ENCODE measurements at places on chromosomes 7 and 10.

- DNase-seq: no peak
Measured at GRCh38 chr7:117412946-117413559, 14.2 kb downstream of the ASZ1 start.

- no peak for DNase-seq
Measured at GRCh38 chr7:27171637-27172314, 2.3 kb downstream of the HOXA10 start.

- DNase-seq: peak; percentile 32
Measured at GRCh38 chr7:43039346-43039745, 73.1 kb upstream of the HECW1 start.

DNA sequence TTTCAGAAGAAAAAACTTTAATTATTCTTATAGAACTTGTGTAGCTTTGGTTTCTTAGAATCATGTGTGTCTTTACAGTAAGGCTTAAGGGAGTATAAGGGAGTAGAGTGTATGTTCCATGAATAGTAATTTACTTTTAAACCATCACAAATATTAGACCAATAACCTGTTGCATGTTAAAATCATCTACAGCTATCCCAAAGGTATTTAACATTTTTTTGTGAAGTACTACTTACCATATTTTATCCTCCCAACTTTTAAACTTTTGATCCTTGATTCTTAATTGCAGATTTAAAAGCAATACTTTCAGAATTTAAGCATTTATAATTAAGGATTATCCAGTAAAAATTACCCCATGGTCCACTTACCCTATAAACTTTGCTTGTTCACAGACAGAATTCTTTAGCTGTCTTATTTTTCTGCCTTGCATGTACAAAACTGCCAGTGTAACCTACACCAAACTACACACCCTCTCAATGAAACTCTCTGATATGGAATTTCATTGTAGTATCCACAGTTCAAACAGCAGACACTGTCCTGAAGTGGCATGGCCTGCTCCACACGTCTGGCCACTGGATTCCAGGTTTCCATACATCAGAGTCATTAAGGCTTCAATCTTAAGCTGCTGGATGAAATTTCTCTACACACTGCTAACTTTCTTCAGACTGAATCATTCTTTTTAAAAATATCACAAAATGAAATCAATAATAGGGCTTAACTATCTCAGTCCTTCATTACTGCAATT, 5.8 kb downstream of the GLI3 start:
- DNase-seq: no peak

DNA sequence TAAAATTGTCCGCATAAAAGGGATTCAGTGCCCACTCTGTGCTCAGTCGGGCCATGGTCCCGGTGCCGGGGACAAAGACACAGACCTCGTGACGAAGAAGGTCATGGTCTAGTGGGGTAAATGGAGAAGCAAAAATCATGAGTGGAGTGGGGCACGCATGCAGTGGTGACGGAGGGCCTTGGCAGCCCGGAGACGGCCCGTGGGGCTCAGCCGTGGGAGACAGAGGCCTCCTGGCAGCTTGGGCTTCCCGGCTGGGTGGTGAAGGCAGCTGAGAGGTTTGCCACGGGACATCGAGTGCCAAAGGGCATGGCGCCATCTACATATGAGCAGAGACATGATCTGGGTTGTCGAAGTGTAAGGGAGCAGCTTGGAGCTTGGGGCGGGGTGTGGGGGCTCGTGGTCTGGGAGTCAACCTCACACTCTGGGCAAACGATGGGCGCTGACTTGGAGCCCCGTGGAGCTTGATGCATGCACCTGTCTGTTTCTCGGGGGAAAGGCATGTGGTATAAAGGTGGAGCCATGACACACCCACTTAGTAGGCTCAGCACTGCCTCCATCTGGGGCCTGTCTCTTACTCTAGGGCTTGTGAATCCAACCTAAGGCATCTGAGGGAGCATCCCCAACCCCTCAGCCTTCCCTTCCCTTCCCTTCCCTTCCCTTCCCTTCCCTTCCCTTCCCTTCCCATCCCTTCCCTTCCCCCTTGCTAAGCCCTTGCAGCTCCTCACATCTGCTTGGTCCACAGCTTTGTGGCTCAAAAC, 151.0 kb upstream of the INSYN2A start:
- DNase-seq: no peak

GRCh38 chr10:3172081-3172445, 519 bp downstream of the PITRM1 start:
- peak; percentile 37 for DNase-seq

DNA sequence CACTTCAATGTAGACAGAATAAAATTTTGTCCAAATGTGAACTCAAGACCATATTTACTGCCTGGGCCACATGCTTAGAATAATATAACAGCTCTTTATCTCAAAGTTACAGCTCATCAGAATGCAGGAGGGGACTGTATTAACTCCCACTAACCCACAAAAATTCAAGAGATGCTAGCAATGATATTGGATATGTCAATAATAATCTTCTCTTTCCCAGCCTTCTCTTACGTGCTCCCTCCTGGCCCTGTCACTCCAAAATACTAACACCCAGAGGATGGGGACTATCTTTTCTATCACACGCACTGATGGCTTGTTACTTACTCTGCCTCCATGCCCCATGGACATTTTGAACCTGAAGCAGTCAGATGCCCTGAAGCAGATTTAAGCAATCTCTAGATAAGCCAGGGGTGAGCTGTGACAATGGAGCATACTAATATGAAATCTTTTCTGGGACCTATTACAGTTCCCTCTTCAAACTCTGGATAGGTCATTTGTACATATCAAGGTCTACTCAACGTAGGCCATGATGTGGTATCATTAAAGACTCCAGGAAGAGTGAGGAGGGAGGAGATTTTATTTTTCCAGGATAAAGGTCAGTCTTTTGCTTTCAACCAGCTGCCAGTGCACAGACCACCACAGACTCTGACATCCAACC, 803.0 kb downstream of the GRM8 start:
- DNase-seq: no peak

- no peak for DNase-seq
Measured at GRCh38 chr7:94675356-94675755, 19.4 kb upstream of the SGCE start.

DNA sequence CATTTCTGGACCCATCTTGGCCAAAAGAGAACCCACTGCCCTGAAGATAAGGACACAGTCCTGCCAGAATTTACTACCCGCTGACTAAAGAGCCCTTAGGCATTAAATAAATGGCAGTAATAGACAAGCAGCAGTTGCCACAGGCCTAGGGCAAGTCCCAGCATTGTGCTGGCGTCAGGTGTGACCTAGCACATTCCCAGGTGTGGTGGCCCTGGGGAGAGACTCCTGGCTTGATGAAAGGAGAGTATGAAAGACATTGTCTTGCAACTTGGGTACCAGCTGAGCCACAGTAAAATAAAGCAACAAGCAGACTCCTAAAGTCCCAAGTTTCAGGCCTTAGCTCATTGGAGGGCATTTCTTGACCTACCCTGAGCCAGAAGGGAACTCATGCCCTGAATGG, 715.7 kb upstream of the SORCS1 start:
- no peak for DNase-seq

DNA sequence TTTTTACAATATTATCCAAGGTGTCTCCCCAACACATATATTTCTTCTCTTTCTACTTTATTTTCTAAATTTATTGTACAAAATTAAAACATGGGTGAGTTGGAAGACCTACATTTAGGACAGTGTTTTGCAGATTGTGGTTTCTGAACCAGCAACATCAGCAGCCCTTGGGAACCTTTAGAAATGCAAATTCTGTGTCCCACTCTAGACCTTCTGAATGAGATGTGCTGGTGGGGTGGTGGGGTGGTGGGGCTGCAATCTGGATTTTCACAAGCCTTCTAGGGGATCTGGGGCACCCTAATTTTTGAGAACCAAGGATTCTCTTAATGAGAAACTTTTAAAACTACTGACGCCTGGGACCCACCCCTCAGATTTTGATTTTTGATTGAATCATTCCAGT, 7.4 kb upstream of the PAPSS2 start:
- DNase-seq: no peak

DNA sequence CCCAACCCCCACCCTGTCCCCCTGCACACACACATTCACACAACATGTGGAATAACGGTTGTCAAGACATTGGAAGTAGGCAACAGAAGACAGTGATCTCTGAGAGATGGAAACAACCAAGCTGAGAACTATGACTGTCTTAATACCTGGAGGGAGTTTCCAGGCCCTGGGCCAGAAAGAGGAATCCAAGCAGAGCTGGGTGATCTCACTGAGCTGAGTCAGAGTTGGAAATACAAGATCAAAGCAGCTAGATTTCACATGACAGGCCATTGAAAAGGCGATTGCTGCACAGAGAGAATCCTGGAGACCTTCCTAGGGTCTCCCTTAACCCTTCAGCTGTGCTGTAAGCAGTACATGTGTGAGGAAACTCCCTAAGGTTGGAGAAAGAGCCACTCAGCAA, 165.8 kb upstream of the PRSS1 start:
- DNase-seq: peak; percentile 69

DNA sequence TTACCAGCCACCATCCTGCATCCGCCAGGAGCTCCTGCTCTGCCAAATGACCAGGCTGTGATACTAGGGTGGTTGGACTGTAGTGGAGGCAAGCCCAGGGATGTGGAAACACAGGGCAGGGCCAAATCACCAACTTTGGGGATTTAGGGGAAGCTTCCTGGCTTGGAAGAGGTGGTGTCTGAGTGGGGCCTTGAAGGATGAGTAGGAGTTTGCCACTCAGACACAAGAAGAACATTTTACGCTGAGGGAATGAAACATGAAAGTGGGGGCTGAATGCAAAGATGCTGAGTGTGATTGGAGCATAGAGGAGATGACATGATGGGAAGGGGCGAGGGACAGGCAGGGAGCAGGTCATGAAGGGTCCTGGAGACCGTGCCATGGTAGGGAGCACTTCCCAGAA, 329.5 kb downstream of the RPS24 start:
- DNase-seq: no peak

GRCh38 chr10:124417895-124418725, 613 bp downstream of the OAT start:
- DNase-seq: no peak

DNA sequence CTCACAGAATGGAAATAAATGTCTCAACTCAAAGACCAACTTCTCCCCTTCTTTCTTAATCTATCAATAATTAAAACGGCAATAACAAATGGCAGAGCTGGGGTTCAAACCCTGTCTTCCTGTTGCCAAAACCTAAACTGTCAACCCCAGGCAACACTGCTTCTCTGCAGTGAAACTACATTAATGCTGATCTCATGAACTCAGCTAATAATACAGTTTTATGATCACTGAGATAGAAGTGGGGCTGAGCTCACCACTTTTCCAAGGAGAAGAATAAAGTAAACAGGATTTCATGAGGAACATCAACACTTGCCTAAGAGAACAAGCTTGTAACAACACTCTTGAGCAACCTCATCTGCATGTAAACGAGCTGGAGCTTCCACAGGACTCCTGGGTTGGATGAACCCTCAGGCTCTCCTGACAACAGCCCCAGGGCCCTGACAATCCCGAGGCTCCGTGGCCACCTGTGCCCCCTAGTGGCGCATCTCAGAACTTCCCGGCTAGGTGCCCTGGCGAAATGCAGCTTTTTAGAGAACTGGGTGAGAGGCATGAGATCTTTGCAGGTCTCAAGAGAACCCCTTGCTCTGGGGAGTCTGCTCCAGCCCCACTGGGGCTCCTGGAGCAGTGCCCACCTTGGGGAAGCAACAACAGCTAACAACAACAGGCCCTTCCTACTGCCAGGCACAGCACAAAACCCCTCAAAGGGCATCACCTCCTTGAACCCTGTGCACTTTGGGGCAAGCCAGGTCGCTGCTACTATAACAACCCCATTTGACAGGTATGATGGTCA, 169.3 kb downstream of the SH3PXD2A start:
- DNase-seq: peak; percentile 54

DNA sequence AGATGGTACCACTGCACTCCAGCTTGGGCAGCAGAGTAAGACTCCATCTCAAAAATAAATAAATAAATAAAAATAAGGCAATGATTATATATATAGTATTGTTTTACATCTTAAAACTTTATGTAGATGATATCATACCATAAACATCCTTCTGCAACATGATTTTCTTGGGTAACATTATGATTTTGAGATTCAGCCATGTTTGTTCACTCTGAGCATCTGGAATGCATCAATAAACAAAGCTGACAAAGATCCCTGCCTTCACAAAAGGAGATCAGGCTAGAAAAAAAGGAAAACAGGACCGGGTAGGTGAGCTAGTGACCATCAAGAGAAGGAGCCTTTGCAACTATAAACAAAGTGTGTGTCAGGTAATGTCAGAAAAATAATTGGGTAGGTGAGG, 31.9 kb upstream of the KAT6B start:
- no peak for DNase-seq

DNA sequence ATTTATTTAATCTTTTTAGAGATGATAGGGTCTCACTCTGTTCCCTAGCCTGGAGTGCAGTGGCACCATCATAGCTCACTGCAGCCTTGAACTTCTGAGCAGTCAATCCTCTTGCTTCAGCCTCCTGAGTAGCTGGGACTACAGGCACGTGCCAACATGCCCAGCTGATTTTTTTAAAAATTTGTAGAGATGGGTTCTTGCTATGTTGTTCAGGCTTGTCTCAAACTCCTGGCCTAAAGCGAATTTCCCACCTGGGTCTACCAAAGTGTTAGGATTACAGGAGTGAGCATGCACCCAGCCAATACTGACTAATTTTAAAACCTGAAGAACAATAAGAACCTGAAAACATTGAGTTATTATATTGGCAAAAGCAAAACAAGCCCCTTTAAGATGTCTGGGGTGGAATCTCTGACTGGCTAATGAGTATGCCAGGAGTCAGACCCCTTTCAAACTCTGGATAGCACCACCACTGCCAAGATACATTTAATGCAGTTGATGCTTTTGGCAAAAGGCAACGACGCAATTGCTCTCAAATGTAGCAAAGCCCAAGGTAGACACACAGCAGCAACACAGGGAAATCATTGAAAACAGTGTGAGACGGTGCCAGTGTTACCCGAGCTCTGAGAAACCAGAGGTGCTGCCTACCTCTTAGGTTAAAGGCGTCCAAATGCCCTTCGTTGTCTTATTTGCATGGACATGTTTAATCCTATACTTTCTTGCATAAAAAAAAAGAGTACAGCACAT, 40.7 kb upstream of the TOMM7 start:
- DNase-seq: no peak

GRCh38 chr10:121974535-121975294, at the start of gene NSMCE4A:
Gene NSMCE4A, minus strand, starts transcription at chr10:121975217. Its CDS starts 52 bp downstream, at chr10:121975165.
- DNase-seq: peak; percentile 33

DNA sequence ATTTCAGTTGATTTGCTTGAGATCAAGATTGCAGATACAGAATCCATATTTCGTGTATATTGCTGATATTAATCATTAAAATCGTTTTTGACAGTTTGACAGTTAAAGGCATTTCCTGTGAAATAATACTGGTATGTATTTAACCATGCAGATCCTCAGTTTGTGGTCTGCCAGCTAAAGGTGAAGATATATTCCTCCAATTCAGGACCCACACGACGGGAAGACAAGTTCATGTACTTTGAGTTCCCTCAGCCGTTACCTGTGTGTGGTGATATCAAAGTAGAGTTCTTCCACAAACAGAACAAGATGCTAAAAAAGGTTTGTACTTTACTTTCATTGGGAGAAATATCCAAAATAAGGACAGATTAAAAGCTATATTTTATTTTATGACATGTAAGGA, 94.3 kb downstream of the PTEN start:
- DNase-seq: no peak
